ENCODE measurements at places on chromosomes 6 and 20.

GRCh38 chr6:9087470-9087869, 652.1 kb upstream of the SLC35B3 start:
- DNase-seq: no peak

DNA sequence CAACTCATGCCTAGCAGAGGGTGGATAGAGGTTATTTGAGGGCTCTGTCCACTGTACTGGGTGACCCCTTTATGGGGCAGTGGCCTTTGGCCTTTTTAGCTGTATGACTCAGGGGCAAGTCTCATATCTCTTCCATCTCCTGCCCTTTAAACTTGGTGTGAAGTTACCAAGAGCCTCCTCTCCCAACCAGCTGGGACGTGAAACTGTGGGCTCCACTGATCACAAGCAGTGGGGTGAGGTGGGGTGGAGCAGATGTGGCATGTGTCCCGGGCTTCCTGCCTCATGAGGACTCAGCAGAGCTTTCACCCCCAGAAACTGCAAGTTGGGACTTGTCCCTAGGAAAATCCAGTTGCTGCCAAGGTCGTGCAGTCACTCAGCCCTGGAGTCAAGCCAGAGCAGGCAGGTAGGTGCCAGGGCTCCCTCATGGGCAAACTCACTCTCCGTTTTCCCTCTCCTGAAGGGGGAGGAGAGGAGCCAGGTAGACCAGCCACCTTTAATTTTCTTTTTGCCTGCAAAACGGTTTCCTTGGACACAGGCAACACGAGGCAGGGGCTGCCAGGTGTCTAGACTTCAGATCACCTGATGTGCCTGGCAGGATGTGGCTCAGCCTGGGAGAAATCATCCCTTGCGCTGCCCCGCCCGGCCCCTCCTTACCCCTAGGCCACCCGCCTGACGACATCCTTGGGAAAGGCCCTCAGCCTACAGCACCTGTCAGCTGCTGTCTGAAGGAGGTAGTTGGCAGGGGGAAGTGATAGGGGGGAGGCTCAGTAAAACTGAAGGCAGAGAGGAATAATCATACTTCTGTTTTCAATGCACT, 4.0 kb downstream of the CDKN1A start:
- DNase-seq: peak; percentile 83

- DNase-seq: no peak
Observed at GRCh38 chr20:2700913-2701620, 8.5 kb downstream of the EBF4 start.

- DNase-seq: no peak
Observed at GRCh38 chr6:169809386-169809785, 58.0 kb downstream of the ERMARD start.

- no peak for DNase-seq
Observed at GRCh38 chr6:116975600-116975999, 98.6 kb downstream of the RFX6 start.

DNA sequence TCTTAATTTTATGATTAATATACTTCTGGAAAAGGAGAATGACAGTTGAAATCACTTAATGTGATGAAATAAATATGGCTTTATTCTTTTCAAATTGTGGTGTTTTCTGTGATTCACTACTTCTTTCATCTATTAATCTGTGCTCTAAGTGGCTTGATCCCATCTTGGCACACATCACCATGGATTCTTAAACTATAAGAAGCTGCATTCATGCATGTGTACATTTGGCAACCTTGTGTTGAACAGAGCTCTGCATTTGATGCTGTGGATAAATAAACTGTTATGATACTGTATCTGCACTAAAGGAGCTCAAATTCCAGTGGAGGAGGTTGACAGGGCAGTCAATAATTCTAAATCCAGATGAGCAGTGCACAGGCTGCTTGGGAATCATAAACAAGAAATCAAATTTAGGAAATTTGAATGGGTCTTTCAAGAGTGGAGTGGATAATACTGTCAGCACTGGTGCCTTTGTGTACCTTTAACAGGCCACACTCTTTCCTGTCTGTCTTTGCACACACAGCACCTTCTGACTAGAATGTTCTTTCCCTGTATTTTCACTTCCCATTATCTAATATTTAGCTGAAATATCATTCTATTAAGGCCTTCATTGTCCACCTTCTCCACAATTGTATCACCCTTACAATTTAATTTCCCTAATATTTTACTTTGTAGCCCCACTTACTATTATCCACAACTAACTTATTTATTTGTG, 252.9 kb downstream of the GRM1 start:
- DNase-seq: no peak

- DNase-seq: peak; percentile 99
Observed at GRCh38 chr6:41936073-41936837, 5.4 kb downstream of the CCND3 start.

GRCh38 chr20:52809003-52809402, 163.2 kb upstream of the TSHZ2 start:
- DNase-seq: no peak

GRCh38 chr6:133972388-133972787, 19.4 kb downstream of the TBPL1 start:
- no peak for DNase-seq

GRCh38 chr6:111829998-111830397, 43.3 kb downstream of the FYN start:
- no peak for DNase-seq

GRCh38 chr20:56155625-56156024, 92.9 kb upstream of the MC3R start:
- DNase-seq: no peak

- no peak for DNase-seq
Observed at GRCh38 chr6:66128243-66128642, 421.2 kb upstream of the EYS start.

GRCh38 chr6:51842804-51843378, 244.5 kb downstream of the PKHD1 start:
- no peak for DNase-seq

GRCh38 chr6:129695373-129696027, 14.5 kb downstream of the ARHGAP18 start:
- DNase-seq: no peak

GRCh38 chr6:154504102-154504501, 6.4 kb downstream of the CNKSR3 start:
- no peak for DNase-seq

DNA sequence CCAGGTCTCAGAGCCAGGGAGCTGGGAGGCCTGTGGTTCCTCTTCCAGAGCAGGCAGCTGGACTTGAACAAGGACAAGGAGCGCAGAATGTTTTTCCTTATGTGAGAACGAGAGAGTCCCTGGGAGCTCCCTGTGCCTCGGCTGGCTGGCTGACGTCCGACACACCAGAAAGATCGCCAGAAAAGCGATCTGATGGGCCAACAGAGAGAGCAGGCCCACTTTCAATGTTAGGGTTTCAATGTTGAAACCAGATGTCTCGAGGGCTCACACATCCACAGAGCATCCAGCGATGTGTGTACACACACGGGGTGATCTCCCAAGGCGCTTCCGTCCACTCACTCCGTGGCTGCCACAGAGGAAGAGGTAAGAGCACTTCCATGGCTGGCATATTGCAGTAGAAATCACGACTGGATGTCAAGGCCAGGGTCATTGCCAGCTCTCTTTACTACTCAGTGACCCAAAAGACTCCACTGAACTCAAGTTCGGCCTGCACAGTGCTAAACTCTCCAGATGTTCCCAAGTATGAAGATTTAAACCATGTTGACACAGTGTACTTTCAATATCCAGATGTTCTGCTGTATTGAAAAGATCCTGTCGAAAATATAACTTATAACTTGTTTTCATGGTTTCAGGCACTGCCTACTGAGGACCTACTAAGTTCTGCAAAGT, 70.8 kb upstream of the FOXC1 start:
- DNase-seq: no peak

DNA sequence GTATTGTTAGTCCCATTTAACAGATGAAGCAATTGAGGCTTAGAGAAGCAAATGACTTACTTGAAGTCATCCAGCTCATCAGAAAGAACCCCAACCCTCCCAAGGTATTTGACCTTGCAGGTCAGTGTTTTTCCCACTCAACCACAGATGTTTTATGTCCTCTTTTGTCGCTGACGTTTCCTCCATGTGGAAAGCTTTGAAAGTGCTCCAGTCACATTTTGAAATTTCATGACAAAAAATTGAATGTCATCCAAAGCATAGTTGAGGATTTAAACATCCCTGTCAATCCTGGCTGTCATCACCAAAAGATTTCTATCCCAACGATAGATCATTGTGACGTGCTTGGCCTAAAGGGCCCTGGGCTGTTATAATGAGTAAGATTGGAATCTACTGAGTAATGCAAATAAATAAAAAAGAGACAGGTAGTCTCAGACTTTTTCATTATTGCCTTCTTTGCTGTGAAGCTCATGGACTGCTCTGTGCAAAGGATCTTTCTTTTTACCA, 102.7 kb downstream of the TSHZ2 start:
- no peak for DNase-seq

DNA sequence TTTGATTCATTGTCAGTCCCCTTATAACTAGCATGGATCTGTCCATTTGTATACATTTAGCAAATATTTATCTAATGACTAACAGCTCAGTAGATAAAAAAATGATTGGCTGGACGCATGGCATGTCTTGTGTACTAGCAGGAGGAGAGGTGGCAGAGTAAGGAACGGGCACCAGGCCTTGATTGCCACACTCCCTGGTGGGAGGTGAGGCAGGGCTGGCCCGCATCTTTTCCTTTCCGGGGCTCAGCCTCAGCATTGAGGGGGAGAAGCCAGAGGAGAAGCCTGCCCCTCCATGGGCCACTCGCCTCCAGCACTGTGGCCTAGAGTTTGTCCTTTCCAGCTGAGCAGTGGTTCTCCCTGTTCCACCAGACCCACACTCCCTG, 84.9 kb upstream of the TMEM181 start:
- DNase-seq: no peak

GRCh38 chr6:22681761-22682160, 112.4 kb downstream of the HDGFL1 start:
- DNase-seq: no peak

GRCh38 chr6:132344811-132345210, 56.5 kb downstream of the MOXD1 start:
- DNase-seq: no peak

DNA sequence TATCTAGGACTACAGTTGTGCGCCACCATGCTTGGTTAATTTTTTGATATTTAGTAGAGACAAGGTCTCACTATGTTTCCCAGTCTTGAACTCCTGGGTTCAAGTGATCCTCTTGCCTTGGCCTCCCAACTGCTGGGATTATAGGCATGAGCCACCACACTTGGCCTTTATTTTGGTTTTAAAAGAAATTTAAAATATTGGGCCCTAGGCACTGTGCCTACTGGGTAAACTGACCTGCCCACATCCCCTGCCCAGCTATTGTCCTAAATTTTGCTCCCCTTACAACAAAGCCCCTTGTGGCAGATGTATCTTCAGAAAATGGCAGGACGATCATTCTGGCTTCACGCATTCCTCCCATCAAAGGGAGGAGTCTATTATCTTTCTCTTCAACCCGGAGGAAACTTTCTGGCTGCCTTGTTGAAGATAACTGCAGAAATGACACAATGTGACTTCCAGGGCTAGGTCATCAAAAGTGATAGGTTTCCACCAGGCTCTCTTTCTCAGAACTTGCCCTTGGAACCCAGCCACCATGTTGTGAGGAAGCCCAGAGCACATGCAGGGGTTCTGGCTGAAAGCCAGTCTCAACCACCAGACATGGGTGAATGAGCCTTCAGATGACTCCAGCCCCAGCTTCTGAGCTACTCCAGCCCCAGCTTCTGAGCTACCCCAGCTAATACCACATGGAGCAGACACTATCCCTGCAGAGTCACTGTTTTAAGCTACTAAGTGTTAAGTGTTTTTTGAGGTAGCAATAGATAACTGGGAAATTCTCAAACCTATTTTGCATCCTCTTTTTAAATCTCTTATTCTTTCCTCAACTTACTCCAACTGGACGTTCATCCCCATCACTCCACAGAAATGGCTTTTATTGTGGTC, 4.6 kb upstream of the GUCA1B start:
- no peak for DNase-seq

GRCh38 chr6:158556113-158556512, 3.8 kb upstream of the TMEM181 start:
- DNase-seq: no peak

DNA sequence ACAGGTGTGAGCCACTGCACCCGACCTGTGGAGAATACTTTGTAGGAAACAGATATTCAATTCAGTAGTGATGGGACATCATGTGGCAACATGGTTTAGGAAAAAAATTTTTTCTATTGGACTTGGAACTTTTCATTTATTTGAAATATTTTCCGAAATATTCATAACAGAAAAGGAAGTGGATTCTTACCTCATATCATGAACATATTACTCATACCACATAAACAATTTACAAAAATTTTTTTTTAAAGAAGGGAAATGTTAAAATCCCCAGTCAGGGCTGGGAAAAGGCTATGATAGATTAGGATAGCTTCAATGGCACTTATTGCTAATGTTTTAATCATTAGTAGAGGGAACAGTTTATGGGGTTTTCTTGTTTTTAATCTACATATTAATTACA, 6.8 kb upstream of the ALDH8A1 start:
- no peak for DNase-seq

DNA sequence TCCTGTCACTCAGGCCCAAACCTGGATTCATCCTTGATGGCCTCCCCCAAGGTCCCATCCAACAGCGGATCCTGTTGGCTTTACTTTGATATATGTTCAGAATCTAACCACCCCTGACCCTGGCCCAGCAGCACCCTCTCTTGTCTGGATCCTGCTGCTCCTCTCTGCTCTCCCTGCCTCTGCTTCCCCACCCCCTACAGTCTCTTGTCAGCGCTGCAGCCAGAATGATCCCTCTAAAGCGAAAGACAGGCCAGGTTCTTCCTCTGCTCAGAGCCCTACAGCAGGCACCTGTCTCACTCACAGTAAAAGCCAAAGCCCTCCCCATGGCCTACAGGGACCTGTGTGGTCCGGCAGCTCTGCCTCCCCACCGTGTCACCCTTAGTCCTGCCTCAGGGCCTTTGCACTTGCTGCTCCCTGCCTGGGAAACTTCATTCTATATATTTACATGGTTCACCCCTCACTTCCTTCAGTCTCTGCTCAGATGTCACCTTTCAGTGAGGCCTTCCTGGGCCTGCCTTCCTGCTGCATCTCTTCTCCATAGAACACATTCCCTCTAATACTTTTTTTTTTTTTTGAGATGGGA, 37.4 kb upstream of the KCNB1 start:
- no peak for DNase-seq

- DNase-seq: no peak
Observed at GRCh38 chr6:165106261-165106660, 203.1 kb downstream of the C6orf118 start.

DNA sequence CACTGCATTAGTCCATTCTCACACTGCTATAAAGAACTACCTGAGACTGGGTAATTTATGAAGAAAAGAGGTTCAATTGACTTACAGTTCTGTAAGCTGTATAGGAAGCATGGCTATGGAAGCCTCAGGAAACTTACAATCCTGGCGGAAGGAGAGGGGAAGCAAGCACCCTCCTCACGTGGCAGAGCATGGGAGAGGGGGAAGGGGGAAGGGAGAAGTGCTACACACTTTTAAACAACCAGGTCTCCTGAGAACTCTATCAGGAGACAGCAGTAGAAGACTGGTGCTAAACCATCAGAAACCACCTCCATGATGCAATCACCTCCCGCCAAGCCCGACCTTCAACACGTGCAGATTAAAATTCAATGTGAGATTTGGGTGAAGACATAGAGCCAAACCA, 494.0 kb downstream of the GRIK2 start:
- no peak for DNase-seq

GRCh38 chr20:13863244-13863643, 78.4 kb downstream of the NDUFAF5 start:
- DNase-seq: no peak

- no peak for DNase-seq
Observed at GRCh38 chr20:20411402-20411801, 43.5 kb downstream of the INSM1 start.
